Activated T-cell treated with anti-CD3 and anti-CD28 coated beads for 4 hours (primary cell): ENCODE measurements at places on chromosomes 5 and 9.

GRCh38 chr5:78621291-78621738 lies 27.3 kb downstream of the LHFPL2 start:
- DNase-seq = no peak

DNA sequence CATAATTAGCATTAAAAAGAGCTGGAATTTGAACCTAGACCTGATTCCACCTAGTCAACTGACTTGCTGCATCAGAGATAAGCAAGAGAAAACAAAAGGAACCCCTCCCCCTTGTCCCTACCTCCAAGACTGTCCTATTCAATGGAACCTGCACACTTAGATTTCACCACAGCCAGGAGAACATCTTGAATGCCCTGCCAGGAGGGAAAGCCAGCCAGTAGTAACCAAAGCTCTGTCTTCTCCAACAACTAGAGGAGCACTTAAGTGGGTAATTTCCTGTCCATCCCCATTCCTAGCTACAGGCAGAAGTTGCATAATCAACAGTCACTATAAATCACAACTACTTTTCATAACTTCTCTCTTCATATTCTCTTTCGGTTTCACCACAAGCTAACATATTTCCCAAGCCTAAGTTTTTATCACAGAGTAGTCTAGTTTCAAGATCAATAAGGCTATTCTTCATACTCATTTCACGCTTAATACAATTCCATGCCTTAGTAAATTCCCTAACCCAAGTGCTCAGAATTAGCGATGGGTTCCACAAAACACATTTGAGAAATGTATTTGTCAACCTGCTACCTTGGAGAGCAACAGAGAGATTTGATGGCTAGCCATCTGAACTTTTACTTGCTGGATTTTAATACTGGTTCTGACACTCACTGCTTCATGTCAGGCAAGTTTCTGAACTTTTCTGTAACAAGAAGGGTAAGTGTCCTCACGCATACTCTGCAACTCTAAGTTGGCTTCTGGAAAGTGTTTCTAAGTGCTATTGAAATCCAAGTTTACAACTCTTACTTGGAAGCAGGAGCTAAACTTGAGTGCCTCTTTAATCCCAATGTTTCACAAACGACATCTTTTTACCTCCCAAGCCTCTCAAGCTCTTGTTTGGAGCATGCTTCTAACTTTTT lies 2.0 kb downstream of the DENND1A start:
- DNase-seq = no peak

- no peak for DNase-seq
Measured at GRCh38 chr9:97703437-97704344, 6.6 kb upstream of the XPA start.

- DNase-seq = no peak
Measured at GRCh38 chr9:115335439-115335838, 217.5 kb upstream of the TNC start.

GRCh38 chr5:77249475-77249874 lies 39.0 kb downstream of the PDE8B start:
- no peak for DNase-seq

GRCh38 chr9:133528876-133529241 lies 4.1 kb upstream of the MYMK start:
- DNase-seq = no peak

GRCh38 chr5:154395407-154396106 lies 50.2 kb upstream of the SAP30L start:
- no peak for DNase-seq

- DNase-seq = no peak
Measured at GRCh38 chr5:32708949-32709348, 2.2 kb upstream of the NPR3 start.

DNA sequence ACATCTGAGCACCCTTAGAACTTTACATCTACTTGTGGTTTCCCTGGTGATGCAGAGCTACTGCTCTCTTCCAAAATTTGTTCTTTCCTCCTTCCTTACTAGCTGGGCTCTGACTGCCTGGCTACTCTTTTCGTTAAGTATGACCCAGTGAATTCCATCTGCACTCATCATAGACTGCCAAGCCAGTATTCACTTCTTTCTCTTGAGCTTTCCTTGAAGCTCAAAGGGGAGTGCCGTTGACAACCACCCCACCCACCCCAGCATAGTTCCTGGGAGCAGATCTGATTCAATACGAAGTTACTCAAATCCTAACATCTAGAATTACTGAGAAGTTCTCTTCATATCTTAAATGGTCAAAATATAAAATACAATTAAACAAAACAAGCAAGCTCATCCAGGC lies 190.5 kb downstream of the ADAMTS12 start:
- no peak for DNase-seq

GRCh38 chr5:150397146-150397781 lies 15.4 kb downstream of the CD74 start:
- DNase-seq = no peak

- no peak for DNase-seq
Measured at GRCh38 chr5:112930082-112930344, 8.0 kb upstream of the REEP5 start.

- DNase-seq = no peak
Measured at GRCh38 chr9:78972303-78972999, 599.3 kb upstream of the TLE4 start.

DNA sequence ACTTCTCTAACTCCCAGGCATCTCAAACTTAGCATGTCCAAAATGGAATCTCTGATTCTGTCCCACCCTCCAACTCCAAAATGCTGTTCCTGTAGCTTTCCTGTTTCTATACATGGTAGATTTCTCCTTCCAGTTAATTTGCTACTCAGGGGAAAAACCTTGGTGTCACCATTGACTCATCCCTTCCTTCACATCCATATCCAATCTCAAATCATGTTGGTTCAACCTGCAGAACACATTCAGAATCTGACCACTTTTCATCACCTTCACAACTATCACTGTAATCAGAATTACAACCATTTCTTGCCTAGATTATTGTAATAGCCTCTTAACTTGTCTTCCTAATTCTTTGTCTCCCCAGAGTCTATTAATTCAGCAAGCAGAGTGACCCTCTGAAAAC lies 10.8 kb downstream of the RIOK2 start:
- DNase-seq = no peak

DNA sequence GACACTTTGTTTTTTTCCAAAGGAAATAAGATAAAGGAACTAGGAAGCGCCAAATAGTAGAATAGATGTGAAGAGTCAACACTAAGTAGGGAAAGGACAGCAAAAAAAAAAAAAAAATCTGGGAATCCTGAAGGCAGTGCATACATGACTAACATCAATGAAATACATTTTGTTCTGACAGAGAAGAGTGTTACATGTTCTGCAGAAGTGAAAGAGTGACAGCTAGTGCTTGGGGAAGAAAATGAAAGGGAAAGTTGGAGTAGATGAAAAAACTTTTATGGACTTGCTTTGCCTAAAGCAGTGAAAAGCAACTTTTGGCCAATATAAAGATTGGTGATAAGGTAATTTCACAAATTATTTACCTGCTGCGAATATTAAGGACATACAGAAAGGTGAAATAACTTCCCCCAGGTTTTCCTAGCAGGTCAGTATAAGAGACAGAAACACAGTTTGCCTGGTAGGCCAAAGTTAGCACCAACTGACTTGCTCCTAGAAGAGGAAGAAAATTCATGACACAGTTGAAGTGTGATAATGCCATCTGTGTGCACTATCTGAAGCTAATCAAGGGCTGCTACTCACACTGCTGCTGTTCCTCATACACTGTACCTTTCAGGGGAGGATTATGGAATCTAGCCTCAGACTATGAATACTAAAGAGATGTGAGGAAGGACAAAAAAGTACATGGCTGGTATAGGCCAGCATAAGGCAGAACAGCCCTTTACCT lies 38.6 kb downstream of the RANBP6 start:
- DNase-seq = no peak

GRCh38 chr5:61202213-61202612 lies 39.9 kb upstream of the SMIM15 start:
- DNase-seq = no peak

DNA sequence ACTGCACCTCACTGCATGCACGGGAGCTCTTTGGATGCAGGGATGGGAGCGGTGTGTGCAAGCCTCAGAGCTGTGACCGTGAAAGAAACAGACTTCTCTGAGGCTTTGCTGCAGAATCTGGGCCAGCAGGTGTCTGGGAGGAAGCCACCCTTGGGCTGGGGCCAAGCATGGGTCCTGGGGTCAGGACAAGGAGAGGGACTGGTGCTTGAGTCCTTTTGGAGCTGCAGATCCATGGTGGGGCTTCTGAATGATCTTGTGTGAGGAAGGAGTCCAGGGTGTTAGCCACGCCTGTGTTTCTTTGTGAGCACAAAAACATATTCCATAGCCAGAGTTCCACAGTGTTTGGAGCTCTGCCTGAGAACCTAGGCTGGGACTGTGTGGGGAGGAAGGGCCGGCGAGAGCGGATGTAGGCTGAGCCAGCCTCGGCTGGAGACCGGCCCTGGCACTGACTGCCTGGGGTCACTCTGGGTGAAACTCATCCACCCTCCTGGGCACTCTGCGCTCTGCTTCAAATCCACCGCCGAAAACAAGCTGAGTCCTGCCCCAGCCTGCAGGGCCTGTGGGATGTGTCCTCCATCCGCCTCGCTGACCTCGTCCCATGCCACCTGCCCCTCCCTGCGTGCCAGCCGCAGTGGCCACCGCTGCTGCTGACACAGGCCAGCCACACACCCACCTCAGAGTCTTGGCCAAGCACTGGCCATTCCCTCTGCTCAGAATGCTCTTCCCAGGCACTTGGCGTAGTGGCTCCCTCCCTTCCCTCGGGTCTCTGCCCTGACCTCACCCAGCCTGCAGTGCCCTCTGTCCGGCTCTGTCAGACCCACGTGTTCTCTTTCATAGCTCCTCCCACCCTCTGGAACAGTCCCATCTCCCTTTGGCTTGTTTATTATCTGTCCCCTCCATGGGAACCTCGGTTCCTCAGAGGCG lies 26.7 kb downstream of the ERGIC1 start:
- no peak for DNase-seq

- no peak for DNase-seq
Measured at GRCh38 chr5:175236176-175236575, 207.8 kb downstream of the DRD1 start.

DNA sequence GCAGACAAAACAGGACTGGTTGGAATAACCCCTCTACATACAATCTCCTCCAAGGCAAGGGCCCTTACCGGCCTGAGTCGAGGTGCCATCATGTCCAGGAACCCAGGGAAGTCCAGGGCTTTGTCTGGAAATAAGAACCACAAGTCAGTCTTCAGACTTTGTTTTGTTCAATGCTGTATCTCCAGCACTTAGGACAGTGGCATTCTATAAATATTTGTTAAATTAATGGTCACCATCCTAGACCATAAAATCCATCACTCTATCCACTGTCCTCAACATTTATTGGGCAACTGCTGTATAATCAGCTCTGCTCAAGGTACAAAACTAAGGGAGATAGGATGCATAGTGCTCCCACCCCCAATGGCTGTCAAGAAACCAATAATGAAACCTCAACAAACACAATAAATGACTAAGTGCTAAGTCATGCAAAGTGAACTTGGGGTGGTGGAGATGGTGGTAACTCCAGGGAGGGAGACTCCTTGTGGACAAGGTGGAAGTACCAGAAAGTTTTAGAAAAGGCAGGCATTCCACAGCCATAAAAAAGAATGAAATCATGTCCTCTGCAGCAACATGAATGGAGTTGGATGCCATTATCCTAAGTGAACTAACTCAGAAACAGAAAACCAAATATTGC lies 5.0 kb downstream of the RELL2 start:
- no peak for DNase-seq

- DNase-seq = no peak
Measured at GRCh38 chr5:1347571-1347970, 2.7 kb upstream of the CLPTM1L start.
